ENCODE measurements at places on chromosomes 2 and 18.

- DNase-seq: no peak
These were observed 52.3 kb downstream of the CD226 start for GRCh38 chr18:69895066-69896047.

DNA sequence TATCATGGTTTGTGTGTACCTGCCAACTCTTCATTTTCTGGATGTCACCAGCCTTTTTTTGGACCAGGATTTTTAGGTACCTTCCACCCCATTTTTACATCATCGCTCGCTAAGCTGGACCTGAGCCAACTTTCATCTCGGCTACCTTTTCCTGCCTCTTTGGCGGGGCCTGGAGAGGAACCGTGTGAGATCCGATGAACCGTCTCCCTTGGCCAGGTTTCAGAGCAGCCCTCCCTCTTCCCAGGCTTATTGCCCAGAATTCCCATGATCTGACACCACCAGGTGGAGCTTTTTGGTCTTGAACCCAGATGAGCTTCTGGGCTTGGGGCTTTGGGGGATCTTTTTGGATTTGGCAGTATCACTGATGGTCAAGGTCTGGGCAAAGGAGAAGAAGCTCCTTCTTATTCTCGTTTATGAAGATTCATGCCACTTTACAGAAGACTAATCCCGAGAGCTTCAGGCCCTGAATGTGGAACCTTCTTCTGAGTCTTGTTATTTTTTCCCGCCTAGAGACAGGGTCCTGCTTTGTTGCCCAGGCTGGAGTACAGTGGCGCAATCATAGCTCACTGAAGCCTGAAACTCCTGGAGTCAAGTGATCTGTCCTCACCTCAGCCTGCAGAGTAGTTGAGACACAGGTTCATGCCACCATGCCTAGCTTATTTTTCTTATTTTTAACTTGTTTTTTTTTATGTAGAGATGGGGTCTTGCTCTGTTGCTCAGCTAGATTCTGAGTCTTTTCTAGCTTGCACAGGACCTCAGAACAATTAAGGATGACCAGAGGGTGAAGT is 50.4 kb downstream of the GATA6 start:
- no peak for DNase-seq

DNA sequence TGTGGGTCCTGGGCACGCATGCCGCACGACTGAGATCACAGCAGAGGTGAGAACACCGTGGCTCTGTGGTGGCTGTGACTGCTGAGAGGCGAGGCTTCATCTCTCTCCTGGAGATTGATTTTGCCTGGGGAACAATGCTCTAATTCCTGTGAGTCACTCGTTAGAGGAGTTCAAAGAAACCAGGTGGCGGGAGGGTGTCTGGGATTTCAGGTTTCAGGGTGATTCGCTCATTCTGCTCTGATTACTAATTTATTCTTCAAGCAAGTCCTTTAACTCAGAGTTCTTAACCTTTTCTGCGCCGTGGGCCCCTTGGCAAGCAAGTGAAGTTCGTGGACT is 56.3 kb downstream of the GLI2 start:
- no peak for DNase-seq

DNA sequence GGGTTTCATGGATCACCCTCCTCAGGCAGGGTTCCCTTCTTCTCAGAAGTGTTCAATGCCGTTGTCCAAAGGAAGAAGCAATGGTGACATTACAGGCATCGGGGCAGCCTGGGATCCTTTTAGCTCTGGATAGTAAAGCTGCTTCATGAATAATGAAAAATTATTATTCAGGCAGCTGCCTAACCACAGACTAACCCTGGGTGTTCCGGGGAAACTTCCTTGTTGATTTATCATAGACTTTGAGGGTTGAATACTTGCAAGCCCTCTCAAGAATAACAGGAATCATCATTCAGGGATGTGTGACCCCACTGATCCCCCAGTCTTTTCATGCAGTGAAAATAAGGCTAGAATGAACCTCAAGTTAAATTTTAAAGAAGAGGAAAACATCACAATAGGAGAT is 419.4 kb downstream of the MEIS1 start:
- no peak for DNase-seq

- no peak for DNase-seq
These were observed 239.3 kb downstream of the IRS1 start for GRCh38 chr2:226560325-226560724.

GRCh38 chr18:2823966-2824365 is 22.8 kb upstream of the EMILIN2 start:
- DNase-seq: no peak

DNA sequence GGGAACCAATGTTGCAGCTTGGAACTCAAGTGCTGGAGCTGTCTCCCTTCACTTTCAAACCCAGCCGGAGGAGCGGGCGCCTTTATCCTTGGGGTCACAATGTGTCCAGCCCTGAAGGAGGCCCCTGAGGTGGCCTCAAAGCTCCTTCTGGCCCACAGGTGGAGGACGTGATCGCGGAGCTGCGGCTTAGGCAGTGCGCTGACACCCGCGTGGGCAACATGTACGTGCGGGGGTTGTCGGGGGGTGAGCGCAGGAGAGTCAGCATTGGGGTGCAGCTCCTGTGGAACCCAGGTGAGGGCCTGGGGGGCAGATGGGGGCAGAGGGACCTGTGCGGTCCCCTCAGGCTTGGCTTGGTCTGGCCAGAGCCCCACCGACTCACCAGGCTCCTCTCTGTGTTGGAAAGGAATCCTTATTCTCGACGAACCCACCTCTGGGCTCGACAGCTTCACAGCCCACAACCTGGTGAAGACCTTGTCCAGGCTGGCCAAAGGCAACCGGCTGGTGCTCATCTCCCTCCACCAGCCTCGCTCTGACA is 13.5 kb downstream of the ABCG8 start:
- no peak for DNase-seq

GRCh38 chr2:238811759-238812158 is 36.1 kb upstream of the TWIST2 start:
- no peak for DNase-seq

GRCh38 chr18:45373286-45373880 is 241.9 kb upstream of the SLC14A2 start:
- DNase-seq: no peak

GRCh38 chr2:96353606-96354101 is 18.1 kb downstream of the NCAPH start:
- DNase-seq: no peak

- no peak for DNase-seq
These were observed 140.4 kb downstream of the RBMS1 start for GRCh38 chr2:160353166-160353565.

DNA sequence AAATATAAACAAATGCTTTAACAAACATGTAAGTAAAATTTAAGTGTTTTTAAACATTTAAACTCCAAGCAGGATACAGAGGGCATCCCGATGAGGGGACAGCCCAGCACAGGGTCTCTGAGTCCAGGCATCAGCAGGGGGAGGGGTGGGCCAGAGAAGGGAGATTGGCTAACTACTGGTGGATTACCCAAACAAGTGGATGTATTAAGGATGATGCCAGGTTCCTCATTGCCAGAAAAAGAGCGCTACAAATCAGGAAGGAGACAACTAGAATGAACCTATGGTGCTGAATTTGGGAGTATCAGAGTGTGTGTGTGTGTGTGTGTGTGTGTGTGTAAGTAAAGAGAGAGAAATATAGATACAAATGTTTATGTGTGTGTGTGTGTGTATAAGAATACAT is 162.0 kb upstream of the RMP24 start:
- no peak for DNase-seq

GRCh38 chr2:229129738-229130371 is 141.2 kb downstream of the PID1 start:
- no peak for DNase-seq

DNA sequence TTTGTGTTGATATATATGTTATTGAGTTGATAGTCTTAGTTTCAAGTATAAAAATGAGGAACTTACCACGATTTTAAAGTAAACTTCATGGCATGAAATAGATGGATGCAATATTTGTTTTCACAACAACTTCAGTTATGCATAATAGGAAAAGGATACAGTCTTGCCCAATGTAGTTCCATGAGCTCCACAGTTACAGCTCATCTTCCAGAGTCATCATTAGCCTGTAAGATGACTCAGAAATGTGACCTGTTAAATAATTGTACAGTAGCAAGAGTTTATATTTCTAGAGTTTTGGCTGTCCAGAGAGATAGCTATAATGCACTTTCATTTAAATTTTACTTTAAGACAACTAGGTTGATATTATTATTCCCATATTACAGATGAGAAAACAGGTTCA is 80.9 kb upstream of the ARHGAP28 start:
- no peak for DNase-seq

- DNase-seq: no peak
These were observed 117.4 kb downstream of the CDCA7 start for GRCh38 chr2:173472112-173472511.

DNA sequence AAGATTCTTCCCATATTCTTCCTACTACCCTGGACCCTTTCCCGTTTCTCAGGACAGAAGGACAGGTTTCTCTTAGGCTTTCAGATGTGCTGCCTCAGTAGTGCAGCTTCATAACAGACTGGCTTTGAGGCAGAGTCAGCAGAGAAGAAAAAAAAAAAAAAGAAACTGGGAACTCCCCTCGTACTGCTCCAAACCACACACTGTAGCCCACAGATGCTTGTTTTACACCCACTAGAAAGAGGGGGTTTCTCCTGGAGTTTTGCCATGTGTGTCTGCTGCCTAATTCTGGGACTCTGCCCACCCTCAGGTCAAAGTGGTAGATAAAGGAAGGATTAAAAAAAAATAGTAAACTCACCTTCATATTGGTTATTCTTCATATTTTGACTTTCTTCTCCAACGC is 95.9 kb downstream of the NCOA1 start:
- no peak for DNase-seq

- no peak for DNase-seq
These were observed 104.9 kb downstream of the TMEM247 start for GRCh38 chr2:46584134-46584848.

DNA sequence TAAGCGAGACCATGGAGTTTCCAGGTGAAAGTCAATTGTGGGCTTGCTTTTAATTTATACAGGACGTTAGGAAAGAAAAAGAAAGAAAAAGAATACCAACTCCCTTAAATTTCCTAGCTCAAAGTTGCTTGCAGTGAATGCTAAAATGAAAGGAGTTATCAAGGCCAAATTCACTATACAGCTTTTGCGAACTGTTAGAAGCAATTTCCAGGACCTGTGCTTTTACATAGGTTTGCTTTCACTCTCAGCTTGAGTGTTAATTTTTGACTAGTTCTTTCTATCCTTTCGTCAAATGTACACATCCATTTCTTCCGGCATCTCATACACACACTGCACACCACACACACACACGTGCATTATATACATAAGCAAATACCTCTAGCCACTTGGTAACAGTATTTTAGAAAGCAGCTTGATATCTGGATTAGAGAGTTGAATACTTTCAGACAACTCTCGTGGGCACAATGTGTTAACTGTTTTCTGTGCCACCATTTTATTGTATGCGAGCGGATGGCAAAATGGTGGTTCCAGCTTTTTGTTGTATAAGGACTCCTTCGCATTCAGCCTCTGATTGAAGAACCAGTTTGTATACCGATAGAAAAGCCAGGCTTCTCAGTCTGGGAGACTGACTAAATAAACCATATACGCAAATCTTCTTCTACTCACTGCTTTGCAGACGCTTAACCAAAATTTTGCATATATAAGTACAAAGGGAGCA is 381.8 kb downstream of the MTX2 start:
- no peak for DNase-seq

DNA sequence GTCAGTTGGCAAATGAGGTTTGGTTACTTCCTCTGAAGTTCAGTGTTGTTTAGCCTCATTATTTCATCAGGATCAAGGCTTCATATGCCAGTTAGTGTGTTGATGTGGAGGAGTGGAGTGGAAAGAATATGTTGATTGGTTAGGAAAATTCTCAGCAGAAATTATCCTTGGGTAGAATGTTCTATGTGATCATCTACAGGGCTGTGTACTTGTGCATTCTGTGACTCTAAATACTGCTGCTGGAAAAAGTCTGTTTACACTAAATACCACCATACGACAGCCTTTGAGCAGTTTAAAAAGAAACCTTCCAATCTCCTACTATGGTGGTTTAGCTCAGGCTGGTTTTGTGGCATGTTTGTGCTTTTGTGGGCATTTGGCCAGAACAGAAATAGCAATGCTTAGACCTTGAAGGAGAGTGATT is 25.8 kb downstream of the CAB39 start:
- no peak for DNase-seq

DNA sequence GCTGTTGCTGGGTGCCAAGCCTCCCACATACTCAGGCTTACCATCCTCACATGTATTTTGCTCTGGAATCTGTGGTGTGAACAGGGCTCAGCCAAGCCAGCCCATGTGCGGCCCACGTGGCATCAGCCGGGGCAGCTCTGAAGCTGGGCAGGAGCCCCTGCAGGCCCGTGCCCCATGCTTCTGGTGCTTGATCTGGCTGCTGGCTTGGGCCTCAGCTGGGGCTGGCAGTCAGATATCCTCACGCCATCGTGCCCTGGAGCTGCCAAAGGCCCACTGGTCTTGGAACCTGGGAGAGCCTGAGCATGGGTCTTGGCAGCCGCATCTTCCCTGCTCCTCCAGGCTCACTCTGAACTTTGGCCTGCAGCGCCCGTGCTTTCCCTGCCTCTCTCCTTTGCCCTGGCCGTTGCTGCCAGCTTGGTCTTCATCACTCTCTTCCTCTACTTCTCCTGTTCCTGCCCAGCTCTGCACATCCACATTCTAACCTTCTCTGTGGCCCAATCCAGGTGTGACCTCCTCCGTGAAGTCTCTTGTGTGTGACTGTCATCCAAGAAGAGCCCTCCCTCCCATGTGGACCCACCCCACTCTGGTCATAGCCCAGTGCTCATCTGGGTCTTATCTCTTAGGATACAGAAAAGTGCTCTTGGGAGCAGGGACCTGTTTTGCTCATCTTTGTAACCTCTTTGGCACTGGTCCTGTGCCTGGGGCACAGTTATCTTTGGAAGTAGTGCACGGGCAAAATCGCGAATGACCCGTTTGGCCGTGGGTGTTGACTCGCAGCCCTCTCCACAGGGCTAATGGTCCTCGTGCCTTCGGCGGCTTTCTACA is 116.1 kb downstream of the RNF144A start:
- DNase-seq: no peak

DNA sequence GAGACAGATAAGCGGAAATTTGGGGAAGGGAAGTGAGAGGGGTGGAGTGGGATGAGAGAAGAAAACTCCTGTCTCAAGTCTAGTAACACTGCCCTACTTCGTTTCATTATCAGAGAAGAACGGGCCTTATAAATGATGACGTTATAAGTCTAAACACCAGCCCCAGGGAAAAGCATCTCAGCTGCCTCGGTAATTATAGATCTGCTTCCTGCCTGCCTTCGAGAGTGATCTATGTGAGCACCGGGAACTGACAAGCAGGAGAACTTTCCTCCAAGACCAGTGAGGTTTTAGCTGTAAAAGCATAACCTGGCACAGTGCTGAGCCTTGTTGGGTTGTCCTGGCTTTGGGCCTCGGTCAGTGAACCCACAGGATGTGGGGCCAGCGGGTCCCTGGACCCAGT is 227.9 kb upstream of the SIX2 start:
- DNase-seq: no peak

All from activated naive CD8-positive, alpha-beta T cell treated with anti-CD3 and anti-CD28 coated beads, Interleukin-2, amount 50 U/mL, for 16 hours (primary cell).